ENCODE measurements at places on chromosomes 2 and 18. TPM values are rescaled to one million over a fixed set of nuclear protein-coding genes. Genes with fewer than 3 reads are reported as not detected.

DNA sequence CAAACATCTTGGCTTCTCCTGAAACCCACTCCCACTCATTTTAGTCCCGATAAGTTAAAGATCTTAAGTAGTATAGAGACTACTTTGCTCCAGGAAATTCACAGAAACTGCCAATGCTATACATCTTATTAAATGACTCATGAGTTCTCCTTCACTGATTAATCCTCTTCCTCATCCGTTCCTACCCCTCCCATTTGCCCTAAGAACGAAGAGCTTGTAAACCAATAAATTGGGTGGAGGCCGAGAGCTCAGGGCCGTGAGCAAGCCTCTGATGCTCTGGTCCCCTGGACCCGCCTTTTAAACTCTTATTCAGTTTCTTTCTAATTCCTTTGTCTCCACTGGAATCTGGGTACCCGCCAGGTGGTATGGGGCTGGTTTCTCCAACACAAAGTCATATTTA lies 68.6 kb downstream of the METTL8 start:
- no peak overlapping the region for H3K27ac ChIP-seq
- no peak for DNase-seq
- peaks cover 9% of the 10 kb centered on the region for H3K36me3 ChIP-seq
- H3K4me3 ChIP-seq, result no peak overlapping the region
- H3K4me1 ChIP-seq, result no peaks in the 10 kb centered on the region
- no peaks in the 10 kb centered on the region for H3K27me3 ChIP-seq

DNA sequence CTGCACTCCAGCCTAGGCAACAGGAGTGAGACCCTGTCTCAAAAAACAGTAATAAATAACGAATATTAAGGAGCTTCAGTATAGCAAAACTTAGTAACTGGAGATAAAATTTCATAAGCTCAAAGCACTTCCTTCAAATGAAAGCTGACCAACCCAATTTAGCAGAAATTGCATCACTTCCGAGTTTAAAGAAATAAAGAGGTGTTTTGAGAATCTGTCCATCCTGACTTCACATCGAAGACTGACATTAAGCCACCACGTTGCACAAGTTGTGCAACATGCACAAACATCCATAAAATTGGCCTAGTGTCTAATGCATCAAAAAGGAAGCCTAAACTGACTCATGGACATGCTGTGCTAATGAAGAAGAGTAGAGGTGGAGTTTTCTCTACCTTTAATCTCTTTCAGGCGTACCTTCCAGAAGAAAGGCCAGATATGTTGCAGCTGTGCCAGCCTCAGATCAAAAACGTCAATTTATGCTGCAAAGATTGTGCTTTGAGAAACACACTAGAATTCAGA lies 7.7 kb upstream of the DSG3 start:
- DNase-seq, result no peak
- no peak overlapping the region for H3K27ac ChIP-seq
- no peaks in the 10 kb centered on the region for H3K4me1 ChIP-seq
- no peak overlapping the region for H3K4me3 ChIP-seq
- H3K27me3 ChIP-seq, result peaks cover 7% of the 10 kb centered on the region
- no peaks in the 10 kb centered on the region for H3K36me3 ChIP-seq

Gene DES
- total RNA-seq, result not detected

Gene ADRA2B
- total RNA-seq, result 0.91 TPM

Gene PFN4
- 0.55 TPM for total RNA-seq
